ENCODE measurements at places on chromosomes 7 and 10.

DNA sequence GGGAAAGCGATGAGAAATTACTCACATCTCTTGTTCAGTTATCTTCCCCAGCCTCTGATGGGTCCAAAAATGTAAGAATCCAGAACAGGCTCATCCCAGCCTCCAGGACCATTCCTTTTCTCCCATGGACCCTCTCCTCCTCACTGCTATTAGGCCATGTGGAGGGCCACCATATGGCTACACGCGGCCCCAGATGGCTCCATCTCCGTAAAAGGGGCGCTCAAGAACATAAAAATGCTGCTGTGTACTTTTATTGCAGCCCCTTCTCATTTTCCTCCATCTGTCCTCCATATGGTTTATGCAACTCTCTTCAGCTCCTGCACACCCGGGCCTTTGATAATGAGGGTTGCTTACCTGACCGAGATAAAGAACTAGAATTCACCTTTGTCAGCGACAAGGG, 166.2 kb downstream of the RAPGEF5 start:
- no peak for DNase-seq

GRCh38 chr7:103981003-103981423, 8.4 kb downstream of the RELN start:
- no peak for DNase-seq

GRCh38 chr7:27678617-27679260, 16.1 kb upstream of the HIBADH start:
- no peak for DNase-seq

DNA sequence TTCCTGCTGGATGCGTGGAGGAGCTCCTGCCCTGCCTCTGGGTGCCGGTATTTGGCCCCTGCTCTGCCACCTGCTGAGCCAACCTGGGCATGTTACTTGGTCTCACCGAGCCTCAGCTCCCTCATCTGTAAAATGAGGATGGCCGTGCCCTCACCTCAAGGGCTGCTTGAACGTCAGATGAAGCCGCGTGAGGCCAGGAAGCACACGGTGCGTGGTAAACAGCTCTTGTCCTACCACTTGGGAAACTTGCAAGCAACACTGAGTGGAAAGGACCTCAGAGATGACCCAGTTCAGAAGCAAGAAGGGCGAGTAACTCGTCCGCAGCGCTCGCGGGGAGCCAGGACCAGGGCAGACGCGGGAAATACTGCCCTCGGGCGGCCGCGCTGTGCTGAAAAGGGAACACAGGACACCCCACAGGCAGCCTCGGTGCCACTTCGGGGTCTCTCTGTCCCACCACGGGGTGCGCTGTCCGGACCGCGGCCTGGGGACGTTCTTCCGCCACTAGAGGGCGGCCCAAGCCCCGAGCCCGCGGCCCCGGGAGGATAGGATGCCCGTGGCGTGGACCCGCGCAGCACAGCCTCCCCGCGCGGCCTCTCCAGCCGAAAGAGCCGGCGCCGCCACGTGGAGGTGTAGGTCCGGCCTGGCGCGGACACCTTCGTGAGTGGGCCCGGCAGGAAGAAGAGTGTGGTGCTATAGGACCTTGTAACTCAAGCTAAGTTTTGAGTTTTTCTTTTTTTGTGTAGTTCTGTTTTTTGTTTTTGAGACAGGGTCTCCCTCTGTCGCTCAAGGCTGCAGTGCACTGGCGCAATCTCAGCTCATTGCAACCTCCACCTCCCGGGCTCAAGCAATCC, 94.1 kb downstream of the PRKAG2 start:
- DNase-seq = peak; percentile 52

GRCh38 chr7:101817471-101818286, at the start of gene CUX1:
Gene CUX1 (plus strand): TSS chr7:101817626. CDS start chr7:101817640, 14 bp downstream.
- no peak for DNase-seq

DNA sequence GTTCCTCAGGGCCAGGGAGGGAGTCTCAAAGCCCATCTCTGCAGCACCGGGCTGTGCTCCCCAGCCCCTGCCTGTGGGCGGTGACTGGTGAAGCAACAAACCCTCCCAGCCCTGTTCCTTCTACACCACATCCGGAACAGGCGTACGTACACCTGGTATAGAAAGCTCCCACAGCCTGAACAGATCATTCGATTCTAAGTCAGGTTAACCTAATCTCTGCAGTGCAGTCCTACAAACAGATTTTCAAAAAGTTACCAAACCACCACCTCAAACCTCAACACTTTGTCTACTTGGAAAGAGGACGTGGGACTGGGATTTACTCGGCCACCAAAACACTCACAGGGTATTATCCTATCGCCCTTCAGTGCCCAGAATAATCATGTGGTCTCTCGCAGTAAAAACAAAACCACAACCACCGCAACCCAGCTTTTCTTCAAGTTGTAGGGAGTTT, 238.4 kb downstream of the DIP2C start:
- peak; percentile 25 for DNase-seq

- no peak for DNase-seq
Observed at GRCh38 chr10:116241085-116241484, 31.9 kb downstream of the GFRA1 start.

DNA sequence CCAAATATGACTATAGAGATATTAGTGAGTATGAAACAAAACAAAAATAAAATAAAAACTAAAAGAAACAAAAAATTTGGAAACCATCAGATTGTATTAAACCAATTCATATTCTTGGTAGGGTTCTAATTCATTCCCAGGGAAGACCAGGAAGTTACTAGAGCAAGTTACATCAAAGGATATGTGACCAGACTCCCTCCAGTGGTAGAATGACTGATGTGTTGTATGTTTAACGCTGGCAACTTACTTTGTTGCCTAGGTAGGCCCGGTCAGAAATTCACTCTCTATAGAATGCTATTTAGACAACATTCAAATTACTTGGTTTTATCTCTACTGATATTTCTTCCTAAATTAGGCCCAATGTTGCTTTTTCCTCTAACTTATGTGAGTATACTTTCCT, 5.2 kb downstream of the PHYHIPL start:
- no peak for DNase-seq

- peak; percentile 43 for DNase-seq
Observed at GRCh38 chr10:5291501-5292195, 73.1 kb upstream of the UCN3 start.

DNA sequence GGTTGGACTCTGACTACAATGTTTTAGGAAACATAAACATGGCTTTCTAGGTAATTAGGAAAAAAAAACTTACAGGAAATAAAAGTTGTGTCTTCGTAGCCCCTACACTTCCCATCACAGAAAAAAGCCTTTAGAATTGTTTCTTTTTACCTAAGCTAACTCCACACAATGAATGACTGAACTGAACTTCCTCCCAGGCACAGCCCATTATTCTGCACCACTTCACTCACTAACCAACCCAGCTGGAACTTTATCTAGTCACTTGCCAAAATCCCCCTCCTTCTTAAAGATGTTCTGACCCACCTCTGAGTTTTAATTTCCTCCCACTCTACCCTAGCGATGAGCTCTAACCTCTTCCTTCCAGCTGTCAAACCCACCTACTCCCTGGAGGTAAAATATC, 91.7 kb upstream of the MEOX2 start:
- no peak for DNase-seq

- DNase-seq = no peak
Observed at GRCh38 chr10:117216028-117216427, 18.7 kb downstream of the KCNK18 start.

- no peak for DNase-seq
Observed at GRCh38 chr7:153938451-153938850, 113.7 kb upstream of the DPP6 start.

GRCh38 chr10:80413271-80413996, 5.1 kb downstream of the PRXL2A start:
- no peak for DNase-seq

GRCh38 chr10:109770663-109771062, 152.6 kb downstream of the XPNPEP1 start:
- no peak for DNase-seq

GRCh38 chr10:102613286-102613685, 31.0 kb upstream of the TRIM8 start:
- no peak for DNase-seq

DNA sequence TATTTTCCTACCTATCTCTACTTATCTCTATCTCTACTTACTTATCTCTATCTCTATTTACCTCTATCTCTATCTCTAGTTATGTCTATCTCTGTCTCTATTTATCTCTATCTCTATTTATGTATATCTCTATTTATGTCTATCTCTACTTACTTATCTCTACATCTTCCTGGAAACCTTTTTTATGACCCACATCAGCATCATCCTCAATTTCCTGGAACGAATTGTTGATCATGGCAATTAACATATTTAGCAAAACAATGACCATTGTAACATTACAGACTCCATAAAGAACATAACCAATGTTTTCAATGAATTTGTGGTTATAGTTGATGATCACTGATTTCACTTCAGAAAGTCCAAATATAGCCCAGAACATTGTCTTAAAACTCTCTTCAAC, 18.3 kb downstream of the GIMAP6 start:
- no peak for DNase-seq

GRCh38 chr10:133179651-133180050, 19.6 kb downstream of the KNDC1 start:
- DNase-seq = no peak

DNA sequence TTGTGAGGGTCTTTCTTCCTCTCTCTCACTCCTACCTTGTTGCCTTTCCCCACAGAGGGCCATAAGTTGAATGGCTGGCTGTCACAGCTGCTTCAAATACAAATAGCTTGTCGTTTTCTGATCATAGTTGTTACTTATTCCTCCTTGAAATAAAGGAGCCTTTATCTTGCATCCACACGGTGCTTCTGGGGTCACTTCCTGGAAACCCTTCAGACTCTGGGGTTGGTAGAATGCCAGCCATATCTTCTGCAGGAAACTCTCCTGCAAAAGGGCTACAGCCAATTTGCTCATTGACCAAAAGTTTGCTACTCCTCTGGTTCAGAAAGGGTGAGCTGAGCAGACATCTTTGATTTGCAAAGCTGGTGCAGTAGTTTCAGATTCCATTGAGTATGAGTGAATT, 70.4 kb downstream of the FAM185A start:
- no peak for DNase-seq

DNA sequence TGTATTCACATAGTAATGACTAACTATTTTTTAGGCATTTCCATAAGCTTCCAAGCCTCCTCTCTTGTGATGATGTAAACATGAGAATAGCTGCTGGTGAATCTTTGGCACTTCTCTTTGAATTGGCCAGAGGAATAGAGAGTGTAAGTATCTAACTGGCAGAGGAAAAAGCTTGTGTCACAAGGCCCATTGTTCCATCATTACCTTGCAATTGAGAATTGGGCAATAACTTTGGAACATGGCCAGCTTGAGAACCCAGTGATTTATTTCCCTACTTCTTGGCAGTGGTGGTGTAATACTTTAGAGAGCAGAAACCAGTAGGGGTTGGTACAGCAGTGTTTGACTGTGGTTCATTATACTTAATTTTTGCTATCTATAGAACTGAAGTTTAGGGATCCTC, 12.0 kb downstream of the IFRD1 start:
- DNase-seq = no peak
